ENCODE measurements at places on chromosomes 1 and 21.

DNA sequence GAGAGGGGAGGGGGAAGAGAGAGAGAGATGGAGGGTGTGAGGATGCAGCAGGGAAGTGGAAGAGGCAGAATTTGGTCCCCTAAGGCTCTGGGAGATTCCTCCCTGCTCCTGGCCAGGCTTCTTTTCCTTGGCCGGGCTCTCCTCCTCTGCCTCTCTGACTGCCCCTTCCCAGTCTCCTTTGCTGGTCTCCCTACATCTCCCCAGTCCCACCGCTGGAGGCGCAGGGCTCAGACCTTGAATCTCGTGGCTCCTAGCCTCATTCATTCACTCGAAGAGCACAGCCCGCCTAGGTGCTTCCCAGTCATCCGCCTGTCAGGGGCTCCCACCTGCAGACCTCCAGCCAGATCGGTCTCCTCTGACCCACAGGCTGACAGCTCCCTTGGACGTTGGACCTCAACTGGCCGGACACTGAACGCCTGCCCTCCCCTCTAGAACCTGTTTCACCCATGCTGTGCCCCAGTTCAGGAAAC, 76.5 kb downstream of the VWA5B1 start:
- DNase-seq = no peak

GRCh38 chr1:39895731-39896480, 5.8 kb downstream of the MYCL start:
- no peak for DNase-seq

GRCh38 chr21:23438081-23438480, 2169.2 kb downstream of the MRPL39 start:
- no peak for DNase-seq

- DNase-seq = no peak
Observed at GRCh38 chr1:43653339-43653738, 3.4 kb downstream of the KDM4A start.
